ENCODE measurements at places on chromosomes 2 and 18. TPM values are rescaled to one million over a fixed set of nuclear protein-coding genes. Genes with fewer than 3 reads are reported as not detected.

The CTLA4 gene
- not detected for total RNA-seq

The TMEM182 gene
- 1.8 TPM for total RNA-seq

The PDE1A gene
- 47.3 TPM for total RNA-seq

The MC5R gene
- not detected for total RNA-seq

The DTNB gene
- 9.6 TPM for total RNA-seq

GRCh38 chr2:108417254-108417653 lies 31.8 kb upstream of the GCC2 start:
- no peak for DNase-seq

DNA sequence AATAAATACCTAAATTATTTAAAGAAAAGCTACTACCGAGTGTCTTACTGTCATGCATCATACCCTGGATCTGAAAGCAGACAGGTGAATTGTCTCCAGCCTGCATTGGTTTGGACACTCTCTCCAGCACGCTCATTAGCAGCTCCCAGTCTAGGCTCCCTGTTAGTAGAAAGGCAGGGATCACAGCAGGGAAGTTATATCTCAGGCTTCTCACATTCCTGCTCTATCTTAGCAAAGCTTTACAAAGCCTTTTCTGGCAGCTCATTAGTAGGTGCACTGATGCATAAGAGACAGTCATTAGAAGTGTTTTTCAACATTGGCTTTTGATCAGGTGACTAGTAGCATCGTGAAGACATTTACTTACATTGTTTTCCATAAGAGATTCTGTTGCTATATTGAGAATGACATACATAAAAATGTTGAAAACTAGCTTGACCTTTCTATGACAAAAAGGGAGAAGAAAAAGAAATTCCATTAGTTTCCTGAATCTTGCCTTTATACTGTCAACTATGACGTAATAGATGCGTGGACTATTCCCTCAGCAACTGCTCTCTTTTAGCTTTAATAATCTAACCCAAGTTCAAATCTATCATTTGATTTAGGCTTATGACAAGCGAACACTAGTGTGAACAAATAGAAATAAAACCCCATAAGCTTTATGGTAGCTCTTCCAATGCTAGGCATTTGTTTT lies 408.7 kb upstream of the KCNH7 start:
- no peak for DNase-seq

DNA sequence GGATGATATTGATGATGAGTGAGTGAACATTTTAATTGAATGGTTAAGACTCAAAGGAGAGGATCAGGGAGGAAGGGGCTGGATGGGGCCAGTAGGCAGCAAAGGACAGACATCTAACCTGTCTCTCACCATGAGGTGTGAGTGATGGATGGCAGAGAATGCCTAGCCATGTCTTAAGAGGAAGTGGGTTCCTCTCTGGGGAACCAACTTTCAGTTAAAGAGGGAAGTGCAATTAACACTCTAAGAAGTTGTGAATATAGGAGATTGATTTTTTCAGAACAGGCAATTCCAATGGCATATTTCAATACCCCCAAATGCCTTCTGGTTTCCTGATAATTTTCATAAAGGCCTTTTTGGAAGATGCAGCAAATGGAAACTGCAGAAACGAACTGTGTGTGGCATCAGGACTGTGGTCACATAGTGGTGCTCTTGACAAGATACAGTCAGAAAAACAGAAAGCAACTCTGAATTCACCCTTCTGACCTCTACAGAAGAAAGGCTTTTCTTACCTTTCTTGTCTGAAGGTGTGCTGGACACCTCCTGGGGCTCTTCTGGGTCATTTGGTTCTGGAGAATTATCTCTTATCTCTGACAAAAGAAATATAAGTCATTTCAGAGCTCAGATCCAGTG lies 10.2 kb downstream of the SP110 start:
- no peak for DNase-seq

DNA sequence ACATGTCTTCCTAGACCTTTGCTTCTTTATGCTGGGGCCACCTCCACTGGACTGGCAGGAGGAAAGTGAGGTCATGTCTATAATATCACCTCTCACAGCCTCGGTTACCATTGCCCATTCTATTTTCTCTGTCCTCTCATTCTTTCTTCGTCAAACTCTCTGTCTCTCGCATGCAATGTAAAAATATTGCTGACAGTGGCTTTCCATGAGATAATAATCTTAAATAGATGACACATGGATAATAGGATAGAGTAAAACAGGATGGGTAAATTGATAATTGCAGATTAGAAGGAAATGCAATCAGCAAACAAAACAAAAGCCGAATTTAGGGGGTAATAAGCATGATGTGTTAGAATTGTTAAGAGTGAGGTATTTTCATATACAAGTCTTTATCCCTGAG lies 215.7 kb upstream of the PARD3B start:
- DNase-seq: no peak

All from tibial nerve (tissue), 4 donors.